Colonic mucosa (tissue), 4 donors: ENCODE measurements at places on chromosomes 6 and 20. TPM values are rescaled to one million over a fixed set of nuclear protein-coding genes. Genes with fewer than 3 reads are reported as not detected.

TSBP1 gene
- not detected for total RNA-seq

- DNase-seq = no peak
These were observed 2.0 kb downstream of the PI3 start for GRCh38 chr20:45176526-45177267.

DNA sequence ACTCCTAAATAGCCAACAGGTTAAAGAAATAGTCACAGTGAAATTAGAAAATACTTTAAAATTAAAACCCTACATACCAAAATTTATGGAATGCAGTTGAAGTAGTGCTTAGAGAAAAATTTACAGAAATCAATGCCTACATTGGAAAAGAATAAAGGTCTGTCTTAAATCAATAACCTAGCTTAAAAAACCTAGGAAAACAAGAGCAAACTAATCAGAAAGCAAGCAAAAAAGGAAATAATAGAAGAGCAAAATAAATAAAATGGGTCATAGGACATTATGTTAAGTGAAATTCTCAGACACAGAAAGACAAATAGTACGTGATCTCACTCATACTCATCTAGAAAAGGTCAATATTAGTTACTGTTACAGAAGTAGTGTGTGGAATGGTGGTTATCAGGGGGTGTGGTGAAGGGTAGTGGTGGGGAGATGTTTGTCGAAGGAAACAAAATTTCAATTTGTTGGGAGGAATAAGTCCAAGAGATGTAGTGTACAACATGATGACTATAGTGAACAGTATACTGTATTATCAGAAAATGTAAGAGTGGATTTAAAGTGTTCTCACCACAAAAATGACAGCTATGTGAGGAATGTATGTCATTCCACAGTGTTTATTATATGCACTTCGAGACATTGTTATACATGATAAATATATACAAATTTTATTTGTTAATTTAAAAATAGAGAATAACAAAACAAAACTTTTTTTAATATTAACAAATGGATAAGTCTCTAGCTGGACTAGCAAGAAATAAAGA lies 423.6 kb downstream of the CDH26 start:
- DNase-seq = no peak

IMPG1 gene
- total RNA-seq = not detected

MRPS18B gene
- 70.3 TPM for total RNA-seq
